Thoracic aorta (tissue), 2 donors: ENCODE measurements at places on chromosomes 1 and 21.

- H3K4me3 ChIP-seq, result no peak overlapping the region
- no peaks in the 10 kb centered on the region for H3K36me3 ChIP-seq
- no peaks in the 10 kb centered on the region for H3K4me1 ChIP-seq
These were observed 47.8 kb upstream of the PCBP3 start for GRCh38 chr21:45595574-45596295.

DNA sequence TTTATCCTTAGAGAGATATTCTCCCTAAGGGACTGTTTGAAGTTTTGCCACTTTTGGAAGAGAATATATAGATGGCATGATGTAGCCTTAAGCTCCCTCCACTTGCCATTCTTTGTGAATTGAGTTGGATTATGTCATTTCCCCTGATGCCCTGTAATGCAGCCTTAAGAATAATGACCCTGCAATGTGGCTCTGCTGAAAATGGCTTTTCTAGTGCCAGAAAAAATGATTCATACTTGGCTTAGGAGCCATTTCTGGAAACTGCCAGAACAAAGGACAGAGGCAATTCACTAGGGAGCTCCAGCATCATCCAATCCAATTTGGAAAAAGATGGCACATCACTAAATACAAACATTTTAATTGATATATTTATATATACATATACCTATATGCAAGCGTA lies 265.3 kb downstream of the SPATA17 start:
- H3K27me3 ChIP-seq, result no peaks in the 10 kb centered on the region
- no peaks in the 10 kb centered on the region for H3K4me1 ChIP-seq
- H3K27ac ChIP-seq, result no peak overlapping the region
- H3K4me3 ChIP-seq, result no peak overlapping the region
- DNase-seq, result no peak

DNA sequence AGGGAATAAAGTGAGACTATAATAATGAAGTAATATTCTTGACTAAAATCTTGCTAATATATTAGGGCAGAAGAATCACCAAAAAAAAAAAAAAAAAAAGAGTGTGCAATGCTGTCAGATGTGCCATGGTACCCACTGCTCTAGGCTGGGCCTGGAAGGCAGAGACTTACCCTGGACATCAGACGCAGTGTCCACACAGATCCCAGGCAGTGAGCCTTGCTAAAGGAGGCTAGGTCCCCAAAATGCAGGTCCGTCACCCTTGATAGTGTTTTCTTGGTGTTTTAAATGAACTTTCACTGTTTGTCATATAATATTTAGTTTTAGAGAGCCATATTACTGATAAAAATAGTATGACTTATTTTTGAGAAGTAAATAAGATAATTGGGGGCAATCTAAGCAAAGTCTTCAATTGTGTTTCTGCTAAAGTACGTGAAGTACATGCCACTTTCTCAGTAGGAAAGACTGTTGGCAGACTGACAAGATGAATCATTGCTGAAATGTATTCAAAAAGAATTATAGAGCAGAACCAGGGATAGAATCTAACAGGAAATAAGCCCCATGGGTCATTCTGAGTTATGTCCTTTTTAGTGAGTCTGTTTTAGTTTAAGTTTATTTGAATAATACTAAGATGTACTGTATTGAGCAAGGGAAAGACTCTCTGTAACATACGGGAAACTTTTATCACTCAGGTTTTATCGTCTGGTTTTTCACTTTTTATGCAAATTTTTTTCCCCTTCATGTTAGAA lies 74.6 kb upstream of the PDC start:
- H3K27ac ChIP-seq, result peak overlapping the region; percentile 8
- no peaks in the 10 kb centered on the region for H3K4me1 ChIP-seq
- H3K4me3 ChIP-seq, result no peak overlapping the region
- no peaks in the 10 kb centered on the region for H3K27me3 ChIP-seq
- DNase-seq, result no peak

GRCh38 chr1:4016351-4017130 lies 116.5 kb upstream of the C1orf174 start:
- no peak overlapping the region for H3K27ac ChIP-seq
- DNase-seq, result no peak
- no peaks in the 10 kb centered on the region for H3K4me1 ChIP-seq
- no peaks in the 10 kb centered on the region for H3K36me3 ChIP-seq
- H3K4me3 ChIP-seq, result no peak overlapping the region

GRCh38 chr1:17606826-17607440 lies 67.4 kb downstream of the ARHGEF10L start:
- peaks cover 61% of the 10 kb centered on the region for H3K4me1 ChIP-seq
- H3K27ac ChIP-seq, result peak overlapping the region; percentile 77
- H3K4me3 ChIP-seq, result no peak overlapping the region
- DNase-seq, result no peak

DNA sequence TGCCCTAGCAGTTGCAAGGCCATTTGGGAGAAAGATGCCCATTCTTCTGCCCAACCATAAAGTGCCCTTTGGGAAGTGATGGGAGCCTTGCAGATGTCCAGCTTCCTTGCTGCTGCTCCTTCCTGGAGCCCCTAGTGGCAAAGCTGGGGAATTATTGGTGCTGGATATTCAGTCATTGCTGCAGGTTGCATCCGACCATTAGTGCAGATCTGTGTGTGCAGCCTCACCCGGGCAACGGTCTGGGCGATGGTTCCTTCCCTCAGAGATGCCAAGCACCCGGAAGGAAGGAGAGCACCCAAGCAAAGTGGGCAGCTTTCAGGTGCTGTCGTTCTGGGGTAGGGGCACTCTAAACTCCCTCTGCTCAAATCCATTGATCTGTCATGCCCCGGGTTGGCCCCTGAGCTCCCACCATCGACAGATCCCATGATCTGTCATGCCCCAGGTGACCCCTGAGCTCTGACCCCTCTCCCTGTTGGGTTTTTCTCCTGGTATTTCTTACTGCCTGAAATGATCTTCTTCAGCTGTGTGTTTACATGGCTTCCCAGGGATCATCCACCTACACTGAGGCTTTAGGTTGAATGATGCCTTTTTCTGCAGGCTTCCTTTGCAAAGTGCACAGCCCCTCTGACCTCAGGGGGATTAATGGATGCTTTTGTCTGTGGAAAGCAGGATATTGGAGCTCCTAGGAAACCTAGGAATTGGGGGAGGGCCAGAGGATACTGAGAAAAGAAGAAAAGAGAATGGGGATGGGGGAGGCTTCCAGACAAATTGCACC lies 467.5 kb downstream of the PTPRU start:
- H3K27ac ChIP-seq, result no peak overlapping the region
- peaks cover 15% of the 10 kb centered on the region for H3K4me1 ChIP-seq
- H3K4me3 ChIP-seq, result no peak overlapping the region
- no peak for DNase-seq
- no peaks in the 10 kb centered on the region for H3K36me3 ChIP-seq
- H3K27me3 ChIP-seq, result no peaks in the 10 kb centered on the region

DNA sequence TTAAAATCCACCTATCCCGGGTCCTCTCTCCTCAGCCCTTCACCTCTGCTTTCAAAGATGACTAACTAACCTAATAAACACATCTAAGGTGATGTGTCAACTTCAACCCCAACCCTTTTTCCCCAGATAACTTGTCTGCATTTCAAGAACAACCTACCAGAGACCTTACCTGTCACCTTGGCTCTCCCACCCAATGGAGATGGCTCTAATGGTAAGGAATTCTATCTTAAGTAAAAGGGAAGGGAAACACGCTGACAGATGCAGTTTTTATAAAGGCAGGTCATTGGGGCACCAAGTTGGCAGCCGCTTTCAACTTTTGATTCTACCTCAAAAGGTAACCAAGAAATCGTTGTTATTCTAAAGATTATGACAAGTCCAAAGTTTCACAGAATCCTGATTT lies 37.6 kb downstream of the MRPL39 start:
- H3K27ac ChIP-seq, result no peak overlapping the region
- no peaks in the 10 kb centered on the region for H3K27me3 ChIP-seq
- H3K36me3 ChIP-seq, result no peaks in the 10 kb centered on the region
